Occipital lobe (tissue), 3 donors: ENCODE measurements at places on chromosomes 16 and 17.

- no peak for DNase-seq
These were observed 387.6 kb upstream of the MAF start for GRCh38 chr16:79988089-79988488.

DNA sequence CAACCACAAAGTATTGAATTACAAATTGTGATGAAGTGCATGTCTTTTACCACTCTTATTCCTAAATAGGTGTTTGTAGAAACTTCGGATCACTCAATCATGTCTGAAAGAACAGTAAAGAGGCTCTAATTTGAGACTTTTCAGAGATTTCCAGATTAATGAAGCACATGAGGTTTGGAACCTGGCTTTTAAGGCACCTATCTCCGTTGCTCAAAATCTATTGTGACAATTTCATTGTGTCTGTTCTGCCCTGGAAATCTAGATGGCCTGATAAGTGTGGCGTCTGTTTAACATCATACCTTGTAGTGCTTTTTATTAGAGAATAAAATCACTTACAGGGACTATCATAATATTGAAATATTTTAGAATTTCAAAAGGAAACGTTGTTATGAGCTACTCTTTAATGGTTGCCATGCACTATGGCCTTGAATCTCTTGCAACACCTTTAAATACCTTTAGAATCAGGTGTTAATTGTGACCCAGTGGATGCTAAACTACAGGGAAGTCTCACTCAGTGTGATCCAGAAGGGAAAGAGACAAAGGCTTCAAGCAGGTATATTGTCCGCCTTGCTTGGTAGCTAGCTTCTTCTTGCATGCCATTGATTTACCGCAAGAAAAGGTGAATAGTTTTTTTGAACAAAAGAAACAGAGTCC lies 210.3 kb downstream of the CNTNAP4 start:
- DNase-seq: no peak

- no peak for DNase-seq
These were observed 38.5 kb downstream of the TBC1D16 start for GRCh38 chr17:79997011-79997660.

- DNase-seq: peak; percentile 49
These were observed 1.4 kb upstream of the SPNS2 start for GRCh38 chr17:4497101-4497824.

GRCh38 chr17:57570724-57571344 lies 174.3 kb downstream of the CCDC182 start:
- DNase-seq: no peak

GRCh38 chr17:75626496-75627038 lies 6.7 kb upstream of the SMIM5 start:
- DNase-seq: no peak

DNA sequence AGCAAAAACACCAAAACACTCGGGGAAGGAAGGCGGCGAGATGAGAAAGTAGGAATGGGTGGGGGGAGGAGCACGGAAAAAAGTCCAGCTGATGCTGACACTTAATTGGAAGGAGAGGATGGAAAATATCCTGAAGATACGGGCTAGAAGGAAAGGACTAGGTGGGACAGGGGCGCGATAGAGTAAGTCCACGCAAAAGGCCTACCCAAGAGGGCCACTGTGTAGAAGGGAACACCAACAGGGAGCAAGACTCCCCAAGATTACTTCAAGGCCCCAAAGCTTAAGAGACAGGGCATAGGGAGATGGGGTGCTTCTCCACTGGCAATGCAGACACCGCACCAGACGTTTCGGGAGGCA lies 736 bp downstream of the APPBP2 start:
- no peak for DNase-seq

DNA sequence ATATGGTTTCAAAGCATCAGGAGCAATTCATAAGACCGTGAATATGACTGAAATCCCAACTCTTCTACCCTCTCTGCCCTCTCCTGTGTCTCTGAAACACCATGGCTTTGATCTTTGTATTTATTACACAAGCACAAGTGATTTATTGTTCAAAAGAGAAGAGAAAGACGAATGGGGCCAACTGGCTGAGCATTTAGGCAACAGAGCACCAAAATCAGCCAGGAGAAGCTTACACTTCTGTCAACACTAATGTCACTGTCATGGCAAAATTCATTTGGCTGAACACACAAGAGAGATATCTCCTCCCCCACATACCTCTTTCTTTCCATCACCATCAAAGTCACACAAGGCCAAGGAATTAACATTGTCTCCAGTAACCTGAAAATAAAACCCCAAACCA lies 9.3 kb downstream of the BBS2 start:
- no peak for DNase-seq

DNA sequence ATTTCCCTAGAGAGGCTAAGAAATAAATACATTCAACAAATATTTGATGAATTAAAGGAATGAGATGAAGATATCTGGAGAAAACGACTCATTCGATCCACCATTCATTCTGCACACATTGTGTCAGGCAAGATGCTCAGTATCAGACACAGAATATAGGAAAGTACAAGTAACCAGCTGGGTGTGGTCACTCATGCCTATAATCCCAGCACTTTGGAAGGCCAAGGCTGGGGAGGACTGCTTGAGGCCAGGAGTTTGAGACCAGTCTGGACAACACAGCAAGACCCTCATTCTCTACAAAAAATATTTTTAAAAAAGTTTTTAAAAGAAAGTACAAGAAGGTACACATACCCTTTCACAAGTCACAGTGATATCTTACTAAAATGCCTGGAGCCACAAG lies 42.3 kb downstream of the CRLF3 start:
- no peak for DNase-seq

DNA sequence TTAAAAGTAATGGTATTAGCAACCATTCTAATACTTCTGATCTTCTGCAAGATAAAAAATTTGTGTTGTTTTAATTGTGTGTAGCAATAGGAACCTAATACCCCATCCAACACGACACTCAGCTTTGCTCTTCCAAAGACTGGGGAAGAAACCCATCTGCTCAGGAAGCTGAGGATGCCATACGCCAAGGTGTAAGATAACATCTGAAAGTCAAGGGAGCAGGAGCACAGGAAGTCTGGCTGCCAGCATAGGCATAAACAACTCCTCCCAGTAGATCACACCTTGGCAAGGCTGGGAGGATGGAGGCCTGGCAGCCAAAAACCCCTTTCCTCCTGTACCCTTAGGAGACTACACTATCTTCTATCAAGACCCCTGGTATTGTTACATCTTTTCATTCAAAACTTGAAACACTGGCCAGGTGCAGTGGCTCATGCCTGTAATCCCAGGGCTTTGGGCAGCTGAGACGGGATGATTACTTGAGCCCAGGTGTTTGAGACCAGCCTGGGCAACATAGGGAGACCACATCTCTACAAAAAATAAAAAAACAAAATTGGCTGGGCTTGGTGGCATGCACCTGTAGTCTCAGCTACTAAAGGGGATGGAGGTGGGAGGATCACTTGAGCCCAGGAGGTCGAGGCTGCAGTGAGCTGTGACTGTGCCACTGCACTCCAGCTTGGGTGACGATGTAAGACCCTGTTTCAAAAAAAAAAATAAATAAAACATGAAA lies 5.7 kb upstream of the SPHK1 start:
- DNase-seq: no peak

DNA sequence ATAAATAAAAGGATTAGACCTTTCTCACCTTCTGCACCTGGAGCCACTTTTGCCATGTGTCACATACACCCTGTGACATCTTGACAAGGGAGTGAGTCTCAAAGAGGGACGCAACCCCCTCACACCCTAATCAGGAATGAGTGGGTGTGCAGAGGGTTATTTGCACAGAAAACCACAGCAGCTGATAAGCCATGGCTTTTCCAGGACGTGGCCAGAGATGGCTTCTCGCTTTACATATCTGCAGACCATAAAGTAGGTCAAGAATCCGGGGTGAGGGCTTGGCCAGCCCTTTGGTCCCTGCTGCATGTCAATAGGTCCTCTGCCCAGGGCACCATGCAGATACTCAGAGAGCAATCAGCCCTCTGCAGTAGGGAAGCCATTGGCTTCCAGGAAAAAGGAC lies 2.4 kb upstream of the CD300LF start:
- DNase-seq: no peak

GRCh38 chr16:80200079-80200478 lies 340.7 kb upstream of the DYNLRB2 start:
- no peak for DNase-seq

GRCh38 chr16:17219991-17220390 lies 250.8 kb downstream of the XYLT1 start:
- no peak for DNase-seq

GRCh38 chr17:39915559-39915958 lies 2.9 kb downstream of the GSDMB start:
- no peak for DNase-seq

DNA sequence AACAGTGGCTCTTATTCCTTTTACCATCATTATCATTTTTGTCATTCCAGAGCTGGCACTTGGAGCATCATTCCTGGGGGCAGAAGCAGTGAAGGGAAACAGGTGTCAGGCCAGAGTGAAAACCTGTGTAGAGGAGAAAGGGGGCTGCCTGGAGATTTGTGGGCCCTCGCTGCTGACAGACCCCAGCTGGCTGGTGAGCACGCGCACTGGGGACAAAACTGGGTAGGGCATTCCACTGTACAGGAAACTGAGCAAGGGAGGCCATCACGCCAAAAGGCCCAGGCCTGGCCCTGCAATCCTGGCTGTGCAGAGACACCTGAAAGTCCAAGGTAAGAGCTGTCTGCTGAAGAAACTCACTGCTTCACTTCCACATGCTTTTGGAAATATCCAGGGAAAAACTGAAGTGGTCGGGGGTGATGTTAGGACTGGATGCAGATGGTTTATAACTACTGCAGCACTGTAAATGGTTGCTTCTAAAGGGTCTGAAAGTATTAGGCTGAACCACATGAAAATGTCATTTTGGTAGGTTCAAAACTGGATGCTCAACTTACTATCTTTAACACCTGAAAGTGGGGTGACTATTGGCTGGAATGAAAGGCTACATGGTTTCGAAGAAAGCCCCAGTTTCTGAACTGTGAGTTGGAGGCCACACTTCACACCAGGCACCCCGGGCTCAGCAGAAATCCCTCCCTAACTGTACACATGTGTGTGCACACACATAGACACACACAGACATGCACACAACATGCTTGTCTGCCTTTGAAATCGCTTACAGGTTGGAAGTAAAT lies 225.0 kb downstream of the C16orf78 start:
- DNase-seq: no peak

GRCh38 chr16:57787519-57787905 lies 14.8 kb downstream of the KIFC3 start:
- DNase-seq: no peak

- DNase-seq: no peak
These were observed 44.0 kb downstream of the MYH3 start for GRCh38 chr17:10612957-10613744.

DNA sequence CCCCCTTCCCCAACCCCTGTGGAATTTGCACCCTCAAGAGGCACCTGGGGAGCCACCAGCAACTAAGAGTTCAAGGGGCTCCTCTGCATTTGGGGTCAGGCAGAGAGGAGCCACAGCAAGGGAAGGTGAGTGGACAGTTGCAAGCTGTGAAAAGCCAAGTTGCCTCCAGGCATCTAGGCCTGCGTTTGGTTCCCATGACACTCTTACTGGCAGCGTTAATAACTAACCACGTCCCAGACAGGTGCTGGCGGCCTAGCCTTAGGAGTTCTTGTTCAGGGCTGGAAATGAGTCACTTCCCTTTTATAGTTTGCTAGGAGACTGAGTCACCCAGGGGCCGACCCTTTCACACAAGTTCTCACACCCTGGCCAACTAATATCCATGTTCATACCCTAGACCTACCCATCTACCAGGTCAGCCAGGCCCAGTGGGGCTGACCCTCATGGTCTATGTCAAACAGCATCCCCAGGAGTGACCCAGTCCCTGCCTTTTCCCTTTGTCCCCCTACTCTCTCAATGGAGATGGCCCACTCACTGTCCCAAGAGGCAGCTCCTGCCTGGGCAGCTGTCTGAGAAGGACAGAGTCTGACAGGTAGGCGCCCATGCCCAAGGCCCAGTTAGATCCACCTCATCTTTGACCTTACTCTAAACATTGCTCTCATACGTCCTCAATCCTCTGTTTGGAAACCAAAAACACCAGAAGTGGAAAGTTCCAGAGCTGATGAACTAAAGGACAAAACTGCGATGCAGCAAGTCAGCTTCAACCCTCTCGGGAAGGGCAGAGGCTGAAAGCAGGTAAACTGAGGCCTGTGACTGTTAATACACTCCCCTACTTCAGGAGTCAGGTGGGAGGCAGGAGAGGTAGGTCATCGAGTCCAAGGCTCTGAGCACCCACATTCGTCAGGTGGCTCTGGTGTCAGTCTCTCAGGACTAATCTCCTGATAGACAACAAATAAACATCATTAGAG lies 300.6 kb downstream of the SOX9 start:
- no peak for DNase-seq

- no peak for DNase-seq
These were observed 49.3 kb downstream of the NXN start for GRCh38 chr17:930258-930657.

DNA sequence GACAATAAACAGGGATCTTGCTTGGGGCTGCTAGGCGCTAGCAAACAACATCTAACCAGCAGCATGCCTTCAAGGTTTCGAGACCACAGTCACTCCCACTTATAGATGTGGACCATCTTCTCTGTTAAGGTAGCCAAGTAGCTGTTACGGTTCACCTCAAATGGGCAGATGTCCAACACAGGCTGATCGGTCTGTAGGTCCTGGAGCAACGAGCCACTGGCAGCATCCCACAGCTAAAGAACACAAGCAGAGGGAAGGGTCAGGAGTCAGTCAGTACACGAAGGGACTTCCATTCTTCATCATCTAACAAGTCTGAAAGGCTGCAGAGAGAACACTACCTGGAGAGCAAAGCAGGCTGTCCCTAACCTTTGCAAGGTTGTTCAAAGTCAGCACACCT lies 16.9 kb upstream of the GLG1 start:
- DNase-seq: no peak
